ENCODE measurements at places on chromosomes 7 and 10.

- no peak for DNase-seq
These were observed 4.4 kb upstream of the CCL26 start for GRCh38 chr7:75776295-75776971.

- DNase-seq: no peak
These were observed 319.9 kb upstream of the AKR1E2 start for GRCh38 chr10:4506095-4506494.

DNA sequence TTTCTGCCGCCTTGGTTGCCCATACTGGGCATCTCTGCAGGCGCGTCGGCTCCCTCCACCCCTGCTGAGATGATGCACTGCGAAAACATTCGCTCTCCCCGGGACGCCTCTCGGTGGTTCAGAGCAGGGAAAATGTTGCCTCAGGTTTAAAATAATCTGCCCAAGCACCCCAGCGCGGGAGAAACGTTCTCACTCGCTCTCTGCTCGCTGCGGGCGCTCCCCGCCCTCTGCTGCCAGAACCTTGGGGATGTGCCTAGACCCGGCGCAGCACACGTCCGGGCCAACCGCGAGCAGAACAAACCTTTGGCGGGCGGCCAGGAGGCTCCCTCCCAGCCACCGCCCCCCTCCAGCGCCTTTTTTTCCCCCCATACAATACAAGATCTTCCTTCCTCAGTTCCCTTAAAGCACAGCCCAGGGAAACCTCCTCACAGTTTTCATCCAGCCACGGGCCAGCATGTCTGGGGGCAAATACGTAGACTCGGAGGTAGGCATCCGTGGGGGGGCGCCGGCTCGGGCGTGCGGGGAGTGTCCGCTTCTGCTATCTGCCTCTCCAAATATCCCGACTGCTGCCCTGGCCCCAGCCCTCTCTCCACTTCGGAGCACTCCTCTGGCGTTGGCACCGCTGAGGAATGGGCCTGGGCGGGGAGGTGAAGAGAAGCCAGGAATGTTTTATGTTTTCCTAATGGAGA is at the start of gene CAV1:
Gene CAV1, plus strand, starts transcription at position 428 of the 689 bp plus-strand sequence. Its CDS starts 27 bp downstream, at position 455.
- no peak for DNase-seq

DNA sequence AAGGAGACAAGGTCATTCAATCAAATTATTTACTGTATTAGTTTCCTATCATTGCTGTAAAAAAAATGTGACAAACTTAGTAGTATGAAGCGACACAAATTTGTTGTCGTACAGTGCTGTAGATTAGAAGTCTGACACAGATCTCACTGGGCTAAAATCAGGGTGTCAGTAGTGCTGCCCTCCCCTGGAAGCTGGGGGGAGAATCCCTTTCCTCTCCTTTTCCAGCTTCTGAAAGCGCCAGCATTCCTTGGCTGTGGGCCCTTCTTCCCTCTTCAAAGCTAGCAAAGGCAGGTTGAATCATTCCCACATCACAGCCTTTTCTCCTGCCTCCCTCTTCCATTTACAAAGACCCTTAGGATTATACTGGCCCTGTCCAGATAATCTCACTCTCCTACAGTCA is 28.0 kb downstream of the VPS41 start:
- DNase-seq: no peak

GRCh38 chr10:125011926-125012705 is 70.2 kb downstream of the ZRANB1 start:
- no peak for DNase-seq

- no peak for DNase-seq
These were observed 2.8 kb downstream of the MPP7 start for GRCh38 chr10:28300027-28300426.

DNA sequence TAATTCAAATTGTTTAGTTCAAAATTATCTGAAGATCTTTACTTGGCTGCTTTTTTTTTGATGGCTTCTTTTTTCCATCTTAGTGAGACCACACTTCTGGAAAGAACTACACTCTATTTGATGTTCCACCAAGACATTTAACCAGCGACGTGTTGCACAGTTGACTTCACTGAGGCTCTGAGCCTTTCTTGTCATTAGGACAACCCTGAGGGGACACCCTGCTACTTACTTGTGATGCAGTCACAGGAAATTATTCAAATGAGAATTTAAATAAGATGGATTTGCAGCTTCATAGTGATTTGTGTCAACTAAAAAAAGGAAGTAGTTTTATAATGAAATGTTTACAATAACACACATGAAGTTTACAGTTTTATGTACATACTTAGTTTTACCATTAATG is 25.6 kb upstream of the PIK3CG start:
- DNase-seq: no peak

DNA sequence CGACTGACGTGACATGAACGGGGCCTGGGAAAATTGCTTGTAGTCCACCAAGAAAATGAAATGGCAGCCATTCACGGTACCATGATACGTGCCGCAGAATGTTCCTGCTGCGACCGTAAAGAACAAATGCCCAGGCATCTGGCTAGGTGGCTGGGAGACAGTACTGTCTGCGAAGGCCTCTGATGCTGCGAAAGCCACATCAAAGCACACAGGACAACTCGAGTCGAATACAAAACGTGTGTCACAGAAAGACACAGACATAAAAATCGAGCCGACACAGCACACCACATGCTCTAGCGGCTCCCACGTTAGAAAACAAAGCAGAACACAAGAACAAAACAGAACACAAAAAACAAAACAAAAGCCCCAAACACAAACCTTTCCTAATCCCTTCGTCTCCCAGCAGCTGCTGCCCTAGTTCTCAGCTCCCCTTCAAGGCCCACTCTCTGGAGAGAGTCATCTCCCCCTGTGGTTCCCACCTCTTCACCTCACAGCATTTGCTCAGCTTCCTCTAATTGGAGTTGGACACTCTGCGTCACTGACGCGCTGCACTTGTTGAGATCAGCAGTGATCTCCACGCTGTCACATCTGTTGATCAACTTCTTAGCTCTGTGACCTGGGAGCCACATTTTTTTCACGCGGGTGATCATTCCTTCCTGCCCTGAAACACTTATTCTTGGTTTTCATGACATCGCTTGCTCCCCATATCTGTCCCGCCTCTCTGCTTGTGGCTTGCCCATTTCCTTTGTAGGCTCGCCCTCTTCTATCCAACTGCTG is 112.2 kb downstream of the CLEC2L start:
- no peak for DNase-seq

DNA sequence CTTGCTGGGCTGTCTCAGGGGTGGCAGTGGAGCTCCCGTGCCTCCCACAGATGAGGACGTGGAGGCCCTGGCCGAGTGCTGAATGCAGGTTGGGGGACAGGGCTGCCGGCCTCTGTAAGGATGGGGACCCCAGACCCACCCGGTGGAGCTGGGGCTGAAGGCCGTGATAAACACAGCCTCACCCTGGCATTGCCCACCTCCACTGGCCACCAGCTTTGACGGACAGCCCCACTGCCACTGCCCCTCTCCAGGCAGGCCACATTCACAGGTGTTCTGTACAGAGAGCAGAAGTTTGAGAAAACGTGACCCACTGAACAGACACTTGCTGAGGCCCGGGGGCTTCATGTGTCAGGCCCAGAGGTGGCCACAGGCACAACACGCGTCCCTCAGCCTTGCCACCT is 126.2 kb downstream of the LHPP start:
- no peak for DNase-seq

DNA sequence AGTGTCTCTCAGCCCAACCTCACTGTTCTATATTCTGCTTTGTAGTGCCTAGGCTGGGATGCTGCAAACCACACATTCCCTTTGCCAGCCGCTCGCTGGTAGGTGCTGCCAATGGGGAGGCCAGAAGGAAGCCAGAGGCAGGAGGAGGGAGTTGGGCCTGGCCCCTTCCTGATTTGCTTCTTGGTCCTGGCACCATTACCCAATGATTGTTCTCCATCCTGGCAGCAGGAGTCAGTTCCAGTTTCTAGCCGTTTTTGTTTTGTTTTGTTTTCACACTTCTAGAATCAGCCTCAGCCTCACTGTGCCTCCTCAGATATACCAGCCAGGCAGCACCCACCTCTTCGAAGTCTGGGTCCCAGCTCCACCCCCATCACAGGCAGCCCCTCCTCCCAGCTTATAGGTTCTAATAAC is 27.4 kb upstream of the LOXL4 start:
- no peak for DNase-seq

- DNase-seq: no peak
These were observed 312.9 kb downstream of the TCERG1L start for GRCh38 chr10:130998642-130999041.

DNA sequence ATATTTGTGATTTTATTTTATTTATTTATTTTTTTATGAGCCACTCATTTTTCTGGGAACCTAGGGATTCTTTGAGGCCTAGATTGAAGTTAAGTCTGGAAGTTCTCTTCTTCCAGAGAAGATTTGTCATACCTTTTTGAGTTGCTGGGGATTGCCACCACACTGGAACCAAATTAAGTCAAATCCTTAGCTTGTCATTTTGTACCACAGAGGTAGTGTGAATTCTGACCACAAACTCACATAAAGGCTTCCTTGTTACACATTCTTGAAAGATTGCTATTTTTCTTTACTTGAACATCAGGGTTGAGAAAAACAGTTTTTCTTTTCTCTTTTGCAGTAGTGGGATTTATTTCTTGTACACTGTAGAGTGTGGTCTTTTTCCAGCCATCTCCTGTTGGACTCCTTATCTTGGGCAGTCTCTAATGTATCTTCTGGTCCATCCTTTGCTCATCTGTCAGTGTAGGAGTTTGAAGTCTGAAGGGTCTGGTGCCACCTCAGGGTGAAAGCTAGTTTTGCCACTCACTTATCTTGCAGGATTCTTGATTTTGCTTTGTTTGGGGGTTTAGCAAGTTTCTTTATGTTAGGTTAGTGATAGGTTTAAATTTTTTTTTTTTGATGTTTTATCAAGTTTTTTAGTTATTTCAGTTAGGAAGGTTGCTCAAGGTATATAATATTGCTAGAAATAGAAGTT is 24.8 kb downstream of the PCBD1 start:
- DNase-seq: no peak

DNA sequence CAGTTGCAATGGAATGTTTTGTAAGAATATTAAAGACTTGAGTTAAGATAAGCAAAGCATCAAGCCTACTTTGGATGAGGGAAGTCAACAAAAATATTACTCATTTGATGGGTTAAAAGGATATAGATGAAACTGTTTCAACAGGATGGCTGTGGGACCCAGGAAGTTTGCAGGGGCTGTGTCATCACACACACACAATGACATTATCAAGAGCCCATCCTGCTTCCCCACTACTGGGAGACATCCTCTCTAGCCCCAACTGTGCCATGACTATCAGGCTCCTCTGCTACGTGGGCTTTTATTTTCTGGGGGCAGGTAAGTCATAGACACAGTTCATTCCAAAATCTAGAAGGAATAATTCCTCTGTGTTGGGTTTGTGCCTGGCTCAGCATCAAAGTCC is 78.8 kb upstream of the PRSS1 start:
- DNase-seq: no peak

GRCh38 chr7:111910656-111911055 is 295.5 kb downstream of the DOCK4 start:
- DNase-seq: no peak

GRCh38 chr7:95454438-95455045 is 19.7 kb upstream of the PON2 start:
- DNase-seq: no peak

- DNase-seq: no peak
These were observed 68.1 kb downstream of the CPEB3 start for GRCh38 chr10:92222603-92223262.

- no peak for DNase-seq
These were observed 14.6 kb downstream of the C10orf71 start for GRCh38 chr10:49313501-49314070.

DNA sequence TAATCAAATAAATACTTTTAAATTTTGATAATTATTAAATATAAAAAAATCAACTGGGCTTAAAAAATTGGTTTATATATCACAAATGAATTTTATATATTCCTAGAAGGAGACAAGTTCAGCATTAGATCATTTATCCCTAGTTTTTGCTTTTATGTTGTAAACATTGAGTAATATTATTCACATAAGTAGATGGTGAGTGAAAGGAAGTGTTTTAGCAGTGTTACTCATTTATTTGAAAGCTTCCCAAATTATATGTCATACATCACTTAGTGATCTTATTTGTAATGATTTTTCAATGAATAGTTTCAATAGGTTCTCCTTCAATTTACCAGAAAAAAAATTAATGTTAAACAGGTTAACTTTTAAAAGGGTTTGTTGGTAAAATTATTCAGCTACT is 15.8 kb downstream of the KLLN start:
- DNase-seq: no peak

GRCh38 chr7:33744293-33745075 is 160.9 kb upstream of the BMPER start:
- DNase-seq: no peak

DNA sequence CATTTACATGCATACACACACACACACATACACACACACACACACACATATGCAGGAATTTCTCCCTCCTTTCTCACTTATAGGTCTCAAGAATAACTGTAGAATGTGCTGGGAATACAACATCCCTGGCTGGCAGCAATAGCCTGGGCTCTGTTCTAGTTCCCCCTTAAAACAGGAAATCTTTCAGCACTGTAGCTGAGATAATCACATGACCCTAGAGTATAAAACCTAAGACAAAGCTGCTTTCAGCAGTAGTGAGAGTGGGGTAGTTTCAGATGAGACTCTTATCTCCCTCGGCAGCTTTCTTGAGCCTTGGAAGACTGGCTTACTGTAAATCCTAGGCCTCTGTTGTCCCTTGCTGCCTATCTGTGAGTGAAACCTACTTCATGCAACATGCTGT is 137.4 kb upstream of the AKR1E2 start:
- DNase-seq: peak; percentile 4

DNA sequence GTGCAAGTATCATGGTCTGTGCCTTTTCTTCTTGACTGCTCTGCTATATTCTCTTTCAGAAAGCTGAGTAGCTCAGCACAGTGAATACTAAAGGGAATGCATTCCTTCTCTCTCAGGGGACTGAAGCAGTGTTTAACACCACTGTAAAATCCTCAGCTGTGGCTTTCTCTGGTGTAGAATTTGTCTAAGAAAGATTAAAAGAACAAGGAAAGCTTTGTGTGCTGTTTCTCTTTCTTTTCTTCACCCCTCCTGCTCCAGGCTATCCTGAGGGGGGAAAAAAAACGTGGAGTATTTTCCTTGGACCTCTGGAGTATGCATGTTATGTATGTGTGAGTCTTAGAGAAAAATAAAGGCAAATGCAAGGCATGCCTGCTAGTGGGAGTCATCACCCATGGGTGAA is 383.9 kb downstream of the AUTS2 start:
- DNase-seq: no peak

- no peak for DNase-seq
These were observed 64.4 kb downstream of the FBXL13 start for GRCh38 chr7:103010211-103010610.

- no peak for DNase-seq
These were observed 24.6 kb downstream of the BRI3 start for GRCh38 chr7:98305951-98306535.

DNA sequence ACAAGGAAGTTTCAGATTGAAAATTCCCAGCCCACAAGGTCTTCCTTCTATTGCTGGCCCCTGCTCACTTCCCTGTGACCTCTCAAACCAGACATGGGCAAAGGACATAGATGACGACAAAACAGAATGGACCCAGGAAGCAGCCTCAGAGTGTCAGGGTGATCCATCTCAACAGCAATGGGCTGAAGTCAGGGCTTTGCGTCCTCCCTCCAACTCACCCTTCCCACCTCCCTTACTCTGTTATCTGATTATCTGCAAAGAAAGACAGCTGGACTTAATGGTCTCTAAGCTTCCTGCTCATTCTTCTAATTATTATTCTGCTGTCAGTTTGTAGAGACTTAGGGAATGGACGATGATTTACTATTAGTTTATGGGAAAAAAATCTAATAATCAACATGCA is 115.9 kb downstream of the PIP4K2A start:
- no peak for DNase-seq

Measured in putamen (tissue), 1 donor.